ENCODE measurements at places on chromosomes 6 and 20.
A peak's percentile ranks its signal among the peaks of the same experiment; 100 is the strongest.

DNA sequence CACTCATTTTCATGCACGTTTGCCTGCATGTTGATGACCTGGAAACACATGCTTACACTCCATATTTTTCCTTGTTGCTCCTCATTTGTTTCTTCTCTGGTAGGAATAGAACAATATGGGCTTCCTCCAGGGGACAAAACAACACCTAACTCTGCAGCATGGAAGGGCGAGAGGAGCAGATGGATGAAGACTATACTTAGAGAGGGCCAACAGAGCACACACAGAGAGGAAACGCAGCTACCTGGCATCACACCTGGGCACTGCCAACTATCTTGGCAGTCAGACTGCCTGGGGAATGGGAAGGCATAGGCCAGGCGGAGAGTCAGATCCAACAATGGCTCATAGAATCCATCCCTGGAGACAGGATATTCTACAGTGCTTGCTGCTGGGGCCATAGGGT is 290.9 kb downstream of the CD83 start:
- DNase-seq, result no peak

- no peak for DNase-seq
Measured at GRCh38 chr6:90420500-90420899, 123.9 kb upstream of the BACH2 start.

DNA sequence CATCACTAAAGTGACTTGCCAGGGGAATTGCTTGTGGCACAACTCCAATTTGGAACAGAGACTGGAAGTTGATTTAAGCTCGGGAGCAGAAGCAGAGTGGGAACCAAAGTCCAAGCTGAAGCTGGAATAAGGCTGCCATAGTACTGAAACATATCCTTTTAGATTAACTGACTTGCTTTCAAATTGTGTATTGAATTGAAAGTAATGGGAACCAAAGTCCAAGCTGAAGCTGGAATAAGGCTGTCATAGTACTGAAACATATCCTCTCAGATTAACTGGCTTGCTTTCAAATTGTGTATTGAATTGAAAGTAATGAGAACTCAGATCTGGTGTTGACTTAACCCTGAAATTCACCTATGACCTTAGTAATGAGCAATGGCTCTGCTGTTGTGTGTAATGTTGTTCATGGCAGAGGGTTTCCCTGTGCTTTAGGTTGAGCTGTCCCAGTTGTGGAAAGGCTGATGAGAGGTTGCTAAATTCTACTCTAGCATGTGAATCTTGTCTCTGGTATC is 40.2 kb downstream of the CENPW start:
- no peak for DNase-seq

GRCh38 chr6:38137608-38138265 is 318.2 kb downstream of the ZFAND3 start:
- DNase-seq, result no peak

GRCh38 chr6:26235302-26235670 is 129.7 kb upstream of the BTN3A2 start:
- DNase-seq, result peak; percentile 24

DNA sequence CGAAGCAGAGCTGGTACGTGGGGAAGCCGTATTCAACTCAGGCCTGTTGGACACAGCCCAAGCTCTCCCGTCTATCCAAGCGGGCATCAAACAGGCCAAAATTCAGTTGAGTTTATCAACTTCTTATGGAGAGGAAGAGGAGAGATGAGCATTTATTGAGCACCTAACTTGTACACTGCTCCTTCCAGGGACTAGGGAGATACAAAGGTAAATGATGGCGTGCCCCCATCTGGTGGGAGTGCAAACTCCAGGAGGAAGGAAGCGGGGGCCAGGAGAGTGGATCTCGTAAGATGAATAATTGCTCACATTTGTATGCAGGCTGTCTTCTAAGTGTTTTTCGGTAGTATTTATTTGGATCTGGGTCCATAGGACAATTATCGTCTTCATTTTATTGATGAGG is 146.6 kb downstream of the SOBP start:
- DNase-seq, result no peak

DNA sequence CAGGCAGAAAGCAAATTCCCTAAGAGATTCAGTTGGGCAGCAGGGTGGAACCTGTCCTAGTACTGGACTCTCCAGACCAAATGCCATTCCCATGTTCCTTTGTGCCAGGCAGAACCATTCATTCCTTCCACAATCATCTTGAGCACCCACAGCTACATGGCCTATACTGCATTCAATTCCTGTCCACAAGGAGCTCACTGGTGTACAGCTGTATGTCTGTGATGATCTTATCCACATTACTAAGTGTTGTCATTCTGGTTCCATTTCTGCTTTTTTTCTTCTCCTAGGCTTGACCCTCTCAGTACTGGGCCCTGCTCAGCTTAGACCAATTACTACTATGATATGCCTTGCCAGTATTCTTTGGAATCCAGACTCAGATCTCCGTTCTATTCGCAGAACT is 27.5 kb downstream of the MAN1A1 start:
- DNase-seq, result no peak

GRCh38 chr6:73308712-73309534 is 45.2 kb downstream of the DPPA5 start:
- DNase-seq, result peak; percentile 25

GRCh38 chr20:44056010-44056698 is 130.8 kb downstream of the JPH2 start:
- peak; percentile 42 for DNase-seq

DNA sequence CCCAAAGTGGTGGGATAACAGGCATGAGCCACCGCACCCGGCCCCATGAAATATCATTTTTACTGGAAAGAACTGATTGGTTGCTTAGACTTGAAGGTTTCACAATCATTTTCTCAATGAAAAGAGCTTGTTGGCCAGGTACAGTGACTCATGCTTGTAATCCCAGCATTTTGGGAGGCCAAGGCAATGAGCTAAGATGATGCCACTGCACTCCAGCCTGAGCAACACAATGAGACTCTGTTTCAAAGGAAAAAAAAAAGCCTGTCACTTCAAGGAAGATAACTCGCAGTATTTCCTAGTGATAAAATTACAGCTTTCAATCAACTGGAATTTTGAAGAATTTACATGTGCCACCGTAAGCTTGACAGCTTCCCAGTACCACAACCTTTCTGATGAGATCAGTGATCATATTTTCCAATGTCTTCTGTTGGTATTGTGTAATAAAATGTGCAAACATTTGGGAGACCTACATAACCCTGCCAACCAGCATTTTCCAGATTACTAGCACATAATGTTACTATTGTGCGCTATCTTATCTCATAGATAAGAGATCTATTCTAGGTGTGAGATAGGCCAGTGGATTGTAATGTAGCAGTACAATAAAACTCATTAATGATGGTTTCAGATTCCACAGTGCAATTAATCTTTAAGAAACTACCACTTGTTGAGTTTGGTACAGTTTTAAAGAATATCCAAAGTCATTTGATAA is 7.2 kb downstream of the PNLDC1 start:
- DNase-seq, result no peak

DNA sequence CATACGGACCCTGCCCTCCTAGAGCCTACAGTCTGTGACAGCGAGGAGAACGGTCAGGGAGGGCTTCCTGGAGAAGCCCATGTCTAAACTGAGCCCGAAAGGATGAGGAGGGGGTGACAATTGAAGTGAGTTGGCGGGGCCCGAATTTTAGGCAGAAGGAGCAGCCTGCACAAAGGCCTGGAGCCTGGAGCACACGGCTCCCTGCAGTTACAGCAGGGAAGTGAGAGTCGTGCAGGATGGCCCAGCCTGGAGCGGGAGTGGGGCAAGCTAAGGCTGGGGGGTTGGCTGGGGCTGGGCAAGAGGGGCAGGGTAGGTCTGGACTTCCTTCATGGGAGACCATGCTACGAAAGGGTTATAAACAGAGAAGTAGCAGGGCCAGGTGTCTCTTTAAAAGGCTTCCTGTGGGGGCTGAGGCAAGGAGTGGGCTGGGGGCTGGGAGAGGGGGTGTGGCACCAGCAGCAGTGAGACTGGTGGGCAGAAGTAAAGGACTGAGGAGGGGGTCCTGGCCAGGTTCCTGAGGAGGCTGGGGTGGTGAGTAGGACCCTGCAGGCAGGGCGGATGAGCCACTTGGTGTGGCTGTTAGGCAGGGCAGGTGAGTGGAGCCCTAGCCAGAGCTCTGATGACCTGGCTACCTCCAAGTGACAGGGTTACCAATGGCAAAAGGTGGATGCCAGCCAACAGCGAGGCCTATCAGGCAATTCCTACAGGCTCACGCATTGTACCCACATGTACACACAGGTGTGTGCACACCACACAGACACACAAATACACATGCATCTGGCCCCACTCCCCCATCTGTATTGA is 119.2 kb downstream of the MRPL14 start:
- no peak for DNase-seq

- peak; percentile 22 for DNase-seq
Measured at GRCh38 chr6:68317366-68317765, 317.7 kb upstream of the ADGRB3 start.

- no peak for DNase-seq
Measured at GRCh38 chr20:8946036-8946940, 122.6 kb upstream of the PLCB4 start.

- DNase-seq, result peak; percentile 4
Measured at GRCh38 chr6:107237992-107238660, 122.8 kb upstream of the BEND3 start.

DNA sequence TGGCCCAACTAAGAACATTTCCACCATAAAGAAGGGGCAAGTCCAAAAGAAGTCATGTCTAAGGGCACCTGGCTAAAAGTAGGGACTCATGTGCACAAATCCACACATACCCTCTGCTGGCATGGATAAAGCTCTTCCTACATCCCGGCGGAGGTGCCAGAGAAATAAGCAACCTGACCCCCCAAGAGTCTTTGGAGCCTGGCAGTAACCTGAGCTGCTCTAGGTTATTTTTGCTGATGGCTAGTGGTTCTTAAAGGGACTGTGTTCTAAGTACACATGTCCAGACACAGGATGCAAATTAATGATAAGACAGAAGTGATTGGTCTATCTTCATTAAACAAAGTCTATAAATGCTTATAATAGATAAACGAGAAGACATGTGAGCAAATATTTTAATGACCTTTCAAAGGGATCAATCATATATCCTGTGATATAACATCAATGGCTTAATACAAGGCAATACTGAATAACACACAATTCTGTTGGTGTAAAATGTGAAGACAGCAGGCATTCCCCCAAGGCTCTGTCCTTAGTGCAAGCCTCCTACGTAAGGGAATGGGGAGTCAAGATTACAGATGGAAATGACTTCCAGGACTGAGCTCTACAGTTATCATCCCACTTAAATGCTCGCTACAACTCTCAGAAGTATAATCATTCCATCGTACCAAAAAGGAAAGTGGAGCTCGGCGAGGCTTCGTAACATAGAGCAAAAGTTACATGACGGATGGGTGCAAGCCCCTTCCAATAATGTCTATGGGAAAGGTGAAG is 52.5 kb downstream of the HIVEP2 start:
- DNase-seq, result no peak

- DNase-seq, result peak; percentile 14
Measured at GRCh38 chr6:4973982-4974745, 29.7 kb downstream of the RPP40 start.

GRCh38 chr20:20427227-20427864 is 59.4 kb downstream of the INSM1 start:
- no peak for DNase-seq

GRCh38 chr6:34200340-34200971 is 36.2 kb upstream of the HMGA1 start:
- peak; percentile 21 for DNase-seq

GRCh38 chr6:1079525-1079924 is 232.4 kb upstream of the FOXQ1 start:
- DNase-seq, result peak; percentile 27

- DNase-seq, result peak; percentile 83
Measured at GRCh38 chr20:25000268-25000801, 7.8 kb upstream of the APMAP start.

DNA sequence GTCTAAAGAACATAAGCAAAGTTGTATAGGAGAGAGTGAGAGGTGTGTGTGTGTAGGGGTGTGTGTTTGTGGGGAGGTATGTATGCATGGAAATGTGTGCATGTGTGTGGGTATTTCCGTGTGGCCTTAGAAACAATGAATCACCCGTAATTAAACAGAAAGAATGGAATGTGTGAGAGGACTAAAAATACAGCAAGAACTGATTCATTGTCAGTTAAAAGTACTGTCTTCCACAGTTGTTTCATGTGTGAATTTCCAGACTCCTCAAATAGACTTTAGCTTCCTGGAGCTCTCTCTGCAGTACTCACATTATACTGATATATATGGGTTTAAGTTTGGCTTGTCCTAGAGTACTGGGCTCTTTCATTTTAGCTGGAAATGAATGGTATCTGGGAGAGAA is 145.7 kb downstream of the RIMS1 start:
- DNase-seq, result peak; percentile 55

DNA sequence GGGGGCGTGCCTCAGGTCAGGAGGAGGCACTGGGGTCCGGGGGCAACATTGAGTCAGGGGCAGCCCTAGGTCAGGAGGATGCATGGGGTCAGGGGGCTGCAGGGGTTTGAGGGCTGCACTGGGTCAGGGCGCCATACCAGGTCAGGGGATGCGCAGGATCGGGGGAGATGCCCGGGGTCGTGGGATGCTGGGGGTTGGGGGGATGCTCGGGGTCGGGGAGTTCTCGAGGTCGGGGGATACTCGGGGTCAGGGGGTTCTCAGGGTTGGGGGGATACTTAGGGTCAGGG is 727 bp upstream of the EXOC2 start:
- no peak for DNase-seq

GRCh38 chr6:12233693-12234571 is 56.2 kb upstream of the EDN1 start:
- peak; percentile 84 for DNase-seq

GRCh38 chr20:21090721-21091120 is 15.4 kb downstream of the LINC00237 start:
- no peak for DNase-seq

DNA sequence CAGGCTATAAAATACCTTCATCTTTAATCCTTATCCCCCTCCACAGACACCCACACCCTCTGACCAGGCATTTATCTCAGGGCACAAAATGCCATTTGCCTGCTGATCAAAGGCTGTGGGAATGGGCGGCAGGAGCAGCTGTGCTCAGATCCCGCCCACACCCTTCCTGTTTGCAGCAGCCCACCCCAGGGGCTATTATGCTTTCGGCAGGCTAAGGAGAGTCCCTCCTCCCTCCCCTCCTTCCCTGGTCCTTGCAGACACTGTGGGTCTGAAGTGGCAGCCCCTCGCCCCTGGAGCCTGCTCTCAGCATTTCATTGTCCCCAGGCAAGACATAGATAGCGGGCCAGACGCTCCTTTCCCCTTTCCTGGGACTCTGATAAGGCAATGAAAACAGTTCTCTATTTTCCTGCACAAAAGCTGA is 220.8 kb upstream of the HEY2 start:
- DNase-seq, result no peak

- no peak for DNase-seq
Measured at GRCh38 chr20:24533449-24533848, 64.0 kb downstream of the SYNDIG1 start.

DNA sequence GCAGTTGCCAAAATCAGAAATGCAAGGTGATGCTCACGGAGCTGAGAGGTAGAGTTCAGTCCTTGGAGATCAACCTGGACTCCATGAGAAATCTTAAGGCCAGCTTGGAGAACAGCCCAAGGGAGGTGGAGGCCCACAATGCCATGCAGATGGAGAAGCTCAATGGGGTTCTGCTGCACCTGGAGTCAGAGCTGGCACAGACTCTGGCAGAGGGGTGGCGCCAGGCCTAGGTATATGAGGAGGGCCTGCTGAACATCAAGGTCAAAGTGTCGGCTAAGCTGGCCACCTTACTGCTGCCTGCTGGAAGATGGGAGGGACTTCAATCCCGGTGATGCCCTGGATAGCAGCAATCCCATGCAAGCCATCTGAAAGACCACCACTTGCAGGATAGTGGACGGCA is 23.9 kb upstream of the FUT9 start:
- DNase-seq, result no peak

Data from fibroblast of skin of back (primary cell).